ENCODE measurements at places on chromosomes 13 and 19.

- no peak for DNase-seq
These were observed 420.3 kb upstream of the PCDH9 start for GRCh38 chr13:67650471-67650870.

DNA sequence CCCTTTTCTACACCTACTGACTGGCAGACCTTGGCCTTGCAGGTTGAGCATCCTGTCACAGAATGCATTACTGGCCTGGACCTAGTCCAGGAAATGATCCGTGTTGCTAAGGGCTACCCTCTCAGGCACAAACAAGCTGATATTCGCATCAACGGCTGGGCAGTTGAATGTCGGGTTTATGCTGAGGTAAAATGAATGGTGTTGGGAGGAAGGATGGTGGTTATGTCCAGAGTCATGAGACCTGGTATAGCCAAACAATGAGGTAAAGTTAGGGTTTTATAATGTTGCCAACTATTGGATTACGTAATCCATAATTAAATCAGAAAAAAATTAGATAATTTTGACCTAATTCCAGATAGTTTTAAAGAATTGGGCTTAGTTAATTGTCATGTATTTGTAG is 212.5 kb downstream of the PCCA start:
- DNase-seq: no peak

DNA sequence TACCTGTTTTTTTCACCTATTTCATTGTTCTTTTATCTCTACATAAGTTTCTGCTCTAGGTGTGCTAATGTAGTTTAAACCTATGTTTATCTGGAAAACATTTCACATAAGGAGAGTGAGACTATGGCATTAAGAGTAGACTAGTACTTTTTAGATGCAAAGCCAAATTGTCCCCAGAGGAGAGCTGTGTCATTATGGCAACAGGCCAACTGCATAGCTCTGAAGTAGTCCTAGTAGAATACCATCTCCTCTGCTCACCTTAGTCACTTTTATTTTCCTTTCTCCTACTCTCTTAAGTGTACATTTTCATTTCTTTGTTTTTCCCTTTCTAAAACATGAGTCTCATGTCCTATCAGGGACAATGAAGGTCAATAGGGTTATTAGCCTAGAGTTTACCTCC is 123.1 kb downstream of the ITGBL1 start:
- DNase-seq: no peak

GRCh38 chr13:42808341-42808940 is 27.1 kb downstream of the FAM216B start:
- DNase-seq: no peak

DNA sequence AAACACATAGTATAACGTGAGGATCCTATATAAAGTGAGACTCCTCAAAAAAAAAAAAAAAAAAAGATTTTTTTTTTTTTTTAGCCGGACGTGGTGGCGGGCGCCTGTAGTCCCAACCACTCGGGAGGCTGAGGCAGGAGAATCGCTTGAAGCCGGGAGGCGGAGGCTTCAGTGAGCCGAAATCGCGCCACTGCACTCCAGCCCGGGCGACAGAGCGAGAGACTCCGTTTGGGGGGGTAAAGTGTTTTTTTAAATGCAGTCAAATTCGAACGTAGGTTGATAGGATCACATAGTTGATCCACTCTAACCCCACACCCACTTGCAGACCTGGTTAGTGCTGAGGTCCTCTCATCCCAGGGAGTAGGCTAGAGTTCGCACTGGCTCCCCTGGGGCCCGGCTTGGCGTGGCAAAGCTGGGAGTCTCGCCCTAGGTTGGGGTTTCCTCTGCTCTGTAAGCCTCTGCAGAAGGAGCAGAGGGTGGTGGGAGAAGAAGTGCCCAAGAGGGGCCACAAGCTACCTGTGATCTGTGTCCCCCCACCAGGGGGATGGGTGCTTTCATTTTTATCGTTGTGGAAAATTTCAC is 6.5 kb downstream of the RNF225 start:
- no peak for DNase-seq
